Panc1 (cell line): ENCODE measurements at places on chromosomes 12 and 14.
A peak's percentile ranks its signal among the peaks of the same experiment; 100 is the strongest.

GRCh38 chr12:85874031-85874461, at the start of gene NTS:
Gene NTS (plus strand): TSS chr12:85874295. CDS start chr12:85874404, 109 bp downstream.
- DNase-seq, result no peak

GRCh38 chr14:46482200-46482599, 169.4 kb downstream of the RPL10L start:
- no peak for DNase-seq

DNA sequence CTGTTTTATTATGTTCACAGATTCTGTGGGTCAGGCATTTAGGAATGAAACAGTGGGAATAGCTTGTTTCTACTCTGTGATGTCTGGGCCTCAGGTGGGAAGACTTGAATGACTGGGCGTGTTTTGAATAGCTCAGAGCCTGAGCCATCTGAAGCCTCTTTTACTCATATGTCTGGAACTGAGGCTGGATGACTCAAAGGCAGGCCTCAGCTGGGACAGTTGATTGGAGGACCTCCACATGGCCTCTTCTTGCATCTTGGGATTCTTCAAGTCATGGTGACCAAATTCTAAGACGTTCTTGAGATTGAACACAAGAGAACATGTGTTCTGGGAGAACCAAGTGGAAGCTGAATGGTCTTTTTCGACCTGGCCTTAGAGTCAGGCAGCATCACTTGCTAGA, 45.8 kb upstream of the TBX3 start:
- no peak for DNase-seq

DNA sequence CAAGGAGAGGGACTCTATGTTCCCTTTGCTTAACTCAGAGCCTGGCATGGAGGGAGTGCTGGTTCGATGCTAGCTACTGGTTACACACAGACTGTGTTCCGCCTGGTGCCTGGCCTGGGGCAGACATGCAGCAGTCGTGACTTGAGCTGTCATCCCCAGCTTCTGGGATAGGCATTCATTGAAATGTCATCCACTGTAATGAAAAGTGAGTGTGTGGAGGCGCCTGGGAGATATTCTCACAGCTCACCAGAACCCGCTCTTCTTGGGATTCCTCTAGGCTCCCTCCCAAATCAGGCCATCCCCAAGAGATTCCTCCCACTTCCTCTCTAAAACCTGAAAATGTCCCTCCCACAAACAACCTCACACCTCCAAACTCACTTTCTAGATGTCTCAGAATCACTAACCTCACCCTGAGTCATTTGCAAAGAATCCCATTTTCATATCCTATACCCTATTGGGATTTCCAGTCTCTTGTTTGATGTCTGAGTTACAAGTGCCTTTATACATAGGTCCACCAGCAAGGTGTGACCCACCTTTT, 82.8 kb downstream of the CRACR2A start:
- DNase-seq, result no peak

DNA sequence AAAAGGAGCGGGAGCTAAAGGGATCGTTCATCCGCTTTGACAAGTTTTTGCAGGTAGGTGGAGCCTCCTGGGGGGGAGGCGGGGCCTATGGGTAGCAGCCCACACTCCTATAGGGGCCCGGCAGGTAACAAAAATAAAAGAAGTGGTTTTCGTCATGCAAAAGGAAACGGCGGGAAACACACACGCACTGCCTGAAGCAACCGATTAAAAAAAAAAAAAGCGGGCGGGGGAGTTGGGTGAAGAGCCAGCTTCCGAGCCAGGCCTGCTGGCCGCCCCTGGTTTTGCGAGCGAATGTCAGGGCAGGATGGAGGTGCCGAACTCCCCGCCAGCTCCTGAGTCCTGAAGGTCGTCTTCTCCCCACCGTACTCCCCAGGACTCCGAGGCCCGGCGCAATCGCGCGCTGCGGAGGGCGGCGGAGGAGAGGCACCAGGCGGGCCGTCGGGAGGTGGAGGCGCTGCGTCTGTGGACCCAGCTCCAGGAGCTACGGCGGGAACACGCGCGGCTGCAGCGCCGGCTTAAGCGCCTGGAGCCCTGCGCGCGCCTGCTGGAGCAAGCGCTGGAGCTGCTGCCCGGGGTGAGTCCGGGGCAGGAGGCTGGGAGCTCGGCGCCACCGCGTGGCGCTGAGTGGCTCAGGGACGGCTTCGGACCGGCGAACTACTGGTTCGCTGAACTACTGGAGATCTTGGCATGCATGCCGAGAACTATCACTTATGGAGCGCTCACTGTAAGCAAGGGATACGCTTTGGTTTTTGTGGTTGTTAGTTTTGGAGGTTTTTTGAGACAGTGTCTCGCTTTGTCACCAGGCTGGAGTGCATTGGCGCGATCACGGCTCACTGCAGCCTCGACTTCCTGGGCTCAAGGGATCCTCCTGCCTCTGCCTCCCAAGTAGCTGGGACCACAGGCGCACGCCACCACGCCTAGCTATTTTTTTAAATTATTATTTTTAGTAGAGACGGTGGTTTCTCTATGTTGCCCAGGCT, 3.6 kb downstream of the CFAP73 start:
- peak; percentile 47 for DNase-seq

- no peak for DNase-seq
Observed at GRCh38 chr12:125996443-125996842, 931.2 kb downstream of the AACS start.

DNA sequence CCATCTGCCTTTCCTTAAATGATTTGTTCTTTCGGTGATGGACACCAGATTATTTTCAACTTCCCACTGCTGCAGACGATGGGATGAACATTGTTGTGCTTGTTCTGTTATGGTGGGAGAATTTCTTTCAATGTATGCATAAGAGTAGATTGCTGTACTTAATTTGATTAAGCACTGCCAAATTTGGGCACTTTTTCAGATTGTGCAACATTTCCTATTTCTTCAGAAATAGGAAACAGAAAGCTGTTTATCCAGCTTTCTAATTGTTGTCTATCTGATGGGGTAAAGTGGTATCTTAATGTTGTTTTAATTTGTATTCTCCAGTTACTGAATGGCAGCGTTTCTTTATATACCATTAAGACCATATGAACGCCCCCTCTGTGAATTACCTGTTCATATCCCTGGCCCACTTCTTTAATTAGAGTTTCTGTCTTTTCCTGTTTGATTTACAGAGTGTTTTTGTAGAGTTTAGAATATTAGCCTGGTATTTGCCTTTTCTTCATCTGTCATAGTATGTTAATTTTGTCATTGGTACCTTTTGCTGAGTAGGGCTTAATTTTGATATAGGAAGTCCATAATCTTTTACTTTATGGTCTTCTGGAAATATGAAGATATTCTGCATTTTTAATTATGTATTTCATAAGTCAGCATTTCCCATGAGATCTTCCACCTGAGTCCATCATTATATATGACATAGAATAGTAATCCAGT, 59.6 kb downstream of the DIP2B start:
- no peak for DNase-seq

DNA sequence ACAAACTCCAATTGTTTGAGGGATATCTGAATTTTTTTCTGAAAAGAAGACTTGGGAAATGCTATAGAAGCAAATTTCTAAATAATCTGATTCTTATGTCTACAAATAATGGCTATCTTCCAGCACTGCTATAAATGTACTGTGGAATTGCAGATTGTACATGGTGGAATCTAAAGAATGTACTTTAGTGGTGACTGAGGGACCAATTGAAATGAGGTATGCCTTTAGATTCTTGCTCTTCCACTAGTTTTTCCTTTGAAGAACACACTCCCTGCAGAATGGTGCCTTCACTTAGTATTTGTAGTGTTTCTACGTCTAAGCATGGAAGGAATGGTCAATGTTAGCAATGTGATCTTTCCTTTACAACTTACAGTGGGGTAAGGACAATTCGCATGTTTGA, 11.7 kb upstream of the PRB4 start:
- DNase-seq, result no peak

GRCh38 chr12:96120359-96121100, 73.6 kb upstream of the ELK3 start:
- DNase-seq, result no peak

GRCh38 chr12:90999527-90999926, 5.2 kb downstream of the EPYC start:
- no peak for DNase-seq

- DNase-seq, result no peak
Observed at GRCh38 chr12:998020-998874, 7.2 kb downstream of the ERC1 start.

- DNase-seq, result no peak
Observed at GRCh38 chr12:1703771-1704722, 13.2 kb downstream of the ADIPOR2 start.

GRCh38 chr14:67495827-67496226, 7.3 kb upstream of the TMEM229B start:
- DNase-seq, result no peak

GRCh38 chr12:49014547-49014946, 4.0 kb downstream of the PRKAG1 start:
- DNase-seq, result no peak

DNA sequence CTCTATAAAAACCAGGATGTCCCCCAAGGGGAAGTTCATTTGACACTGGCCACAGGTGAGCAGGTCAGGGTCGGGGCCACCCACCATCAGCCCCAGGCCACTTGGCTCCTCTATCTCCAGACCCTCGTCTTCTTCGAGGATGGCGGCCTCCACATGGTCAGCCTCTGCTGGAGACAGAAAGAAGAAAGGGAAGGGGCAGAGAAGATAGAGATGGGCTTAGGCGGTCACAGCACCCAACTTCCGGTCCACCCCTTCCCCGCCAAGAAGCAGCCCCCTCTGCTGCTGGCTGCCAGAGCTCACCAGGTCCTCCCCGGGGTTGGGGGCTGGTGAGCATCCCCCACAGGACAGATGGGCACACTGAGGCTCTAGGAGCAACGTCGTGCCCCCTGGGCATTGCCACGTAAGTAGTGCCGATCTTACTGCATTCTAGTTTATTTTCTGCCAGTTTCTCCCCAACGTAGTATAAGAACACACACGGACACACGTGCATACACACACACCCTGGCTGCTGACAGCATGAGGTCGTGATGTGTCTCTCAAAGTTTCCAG, 14.2 kb downstream of the BCL11B start:
- no peak for DNase-seq

GRCh38 chr12:87381742-87382141, 647.5 kb downstream of the C12orf50 start:
- no peak for DNase-seq

DNA sequence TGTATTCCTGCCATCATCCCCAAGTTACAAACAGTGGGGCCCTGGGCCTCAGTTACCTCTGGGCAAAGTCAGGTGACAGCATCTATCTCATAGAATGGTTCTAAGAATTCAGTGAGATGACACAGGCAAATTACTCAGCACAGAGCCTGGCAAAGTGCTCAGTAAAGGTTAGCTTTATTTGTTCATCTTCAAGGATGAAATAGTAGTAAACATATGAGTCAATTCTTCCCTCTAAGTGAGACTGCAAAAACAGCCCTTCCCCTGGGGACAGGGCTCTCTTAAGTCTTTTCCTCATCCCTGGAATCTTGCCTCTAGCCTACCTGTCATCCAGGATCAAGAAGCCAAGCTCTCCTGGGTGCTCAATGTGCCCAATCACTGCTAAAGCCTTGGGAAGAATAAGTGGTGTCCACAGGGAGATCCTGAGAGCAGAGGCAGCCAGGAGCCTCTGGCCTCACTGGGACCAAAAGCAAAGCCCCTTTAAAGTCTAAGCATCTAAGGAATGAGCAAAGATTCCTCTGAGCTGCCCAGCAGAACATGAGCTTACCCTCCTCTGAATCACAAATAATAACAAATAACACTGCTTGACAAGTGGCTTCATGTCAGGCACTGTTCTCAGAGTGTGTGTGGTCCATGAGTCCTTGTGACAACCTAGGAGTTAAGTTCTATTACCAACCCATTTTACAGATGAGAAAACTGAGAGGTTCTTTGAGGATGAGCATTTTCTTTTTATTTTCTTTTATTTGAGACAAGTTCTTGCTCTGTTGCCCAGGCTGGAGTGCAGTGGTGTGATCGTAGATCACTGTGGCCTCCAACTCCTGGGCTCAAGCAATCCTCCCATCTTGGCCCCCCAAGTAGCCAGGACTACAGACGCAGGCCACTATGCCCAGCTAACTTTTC, 12.1 kb downstream of the NUAK1 start:
- DNase-seq, result peak; percentile 90

- DNase-seq, result no peak
Observed at GRCh38 chr12:93174048-93174447, 203.7 kb upstream of the NUDT4 start.

GRCh38 chr14:32694795-32695449, 243.8 kb upstream of the NPAS3 start:
- DNase-seq, result no peak

DNA sequence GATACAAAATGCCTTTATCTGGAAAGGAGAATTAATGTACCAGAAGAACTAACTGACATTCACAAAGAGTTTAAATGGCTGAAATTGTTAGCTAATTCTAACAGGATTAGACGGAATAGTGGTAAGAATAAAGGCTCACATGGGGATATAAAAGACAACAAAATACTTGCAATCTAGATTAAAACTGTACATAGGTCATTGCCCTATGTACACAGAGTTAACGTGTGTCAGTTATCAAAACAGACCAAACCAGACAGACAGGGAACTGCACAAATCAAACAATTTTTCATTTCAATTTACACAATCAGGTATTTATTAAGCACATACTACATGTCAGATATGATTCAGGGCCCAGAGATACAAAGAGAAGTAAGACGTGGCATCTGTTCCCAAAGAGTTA, 12.6 kb downstream of the TMTC1 start:
- DNase-seq, result no peak

DNA sequence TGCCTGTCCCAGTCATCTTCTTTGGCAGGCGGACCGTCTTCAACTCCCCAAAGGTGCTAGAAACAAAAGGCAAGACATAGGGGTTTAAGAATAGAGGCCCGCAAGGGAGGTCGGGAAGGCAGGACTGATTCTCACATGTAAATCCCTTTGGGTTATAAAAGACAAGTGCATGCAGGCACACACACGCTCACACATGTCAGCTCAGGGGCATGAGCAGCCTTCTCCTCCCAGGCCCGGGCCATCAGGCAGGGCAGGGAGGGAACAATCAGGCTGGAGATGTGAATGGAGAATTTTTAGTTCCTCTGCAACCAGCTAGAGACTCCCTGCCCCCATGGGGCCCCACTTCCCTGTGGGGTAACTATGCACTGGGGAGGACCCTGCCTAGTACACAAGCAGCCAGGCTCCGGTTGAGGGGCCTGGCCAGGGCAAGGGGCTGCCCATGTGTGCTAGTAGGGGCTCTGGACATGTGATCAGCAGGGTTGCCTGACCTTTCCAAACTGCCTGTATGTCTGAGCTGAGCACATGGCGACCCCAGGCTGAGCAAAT, 107.2 kb downstream of the RBM19 start:
- DNase-seq, result no peak

GRCh38 chr12:6145564-6145963, 21.1 kb upstream of the VWF start:
- DNase-seq, result no peak

DNA sequence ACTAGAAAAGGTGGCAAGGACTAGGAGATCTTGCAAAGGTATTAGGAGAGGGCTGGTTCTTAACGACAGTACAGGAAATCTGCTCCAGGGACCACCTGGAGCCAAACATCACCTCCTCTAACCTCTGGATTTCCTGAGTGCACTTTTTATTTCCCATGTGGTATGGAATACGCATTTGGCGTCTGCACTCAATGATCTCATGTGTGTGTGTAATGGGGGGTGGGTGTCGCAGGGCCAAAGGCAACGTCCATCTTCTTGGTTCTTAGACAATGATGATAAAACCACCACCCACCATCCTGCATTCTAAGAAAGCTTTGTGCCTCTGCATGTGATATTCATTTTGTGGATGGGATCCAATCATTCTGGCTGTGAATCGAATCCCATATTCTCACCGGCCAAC, 68.8 kb downstream of the CLMN start:
- DNase-seq, result no peak
